ENCODE measurements at places on chromosomes 16 and 17.

DNA sequence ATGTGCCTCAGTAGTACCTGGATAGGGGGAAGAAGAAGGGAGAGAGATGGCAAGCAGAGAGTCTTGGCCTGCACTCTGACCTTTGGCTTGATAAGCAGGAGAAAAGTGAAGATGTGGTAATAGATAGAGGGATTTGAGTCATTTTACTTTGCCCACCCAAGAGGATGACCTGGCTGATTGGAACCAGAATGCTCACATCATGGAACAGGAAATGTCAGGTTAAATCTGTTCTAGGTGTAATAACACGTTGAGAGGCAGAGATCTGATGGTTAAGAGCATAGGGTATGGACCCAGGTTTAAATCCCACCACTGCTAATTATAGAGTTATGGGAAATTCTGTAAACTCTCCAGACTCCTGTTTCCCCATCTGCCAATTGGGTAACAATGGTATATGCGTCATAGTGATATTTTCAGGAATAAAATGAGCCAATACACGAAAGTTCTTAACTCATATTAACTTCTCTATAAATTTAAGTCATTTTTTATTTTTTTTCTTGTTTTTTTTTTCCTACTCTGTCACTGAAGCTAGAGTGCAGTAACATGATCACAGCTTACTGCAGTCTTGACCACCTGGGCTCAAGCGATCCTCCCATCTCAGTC is 8.1 kb upstream of the CCL18 start:
- DNase-seq: no peak

GRCh38 chr17:37134050-37134449 is 185.3 kb downstream of the AATF start:
- DNase-seq: no peak

GRCh38 chr17:9676820-9677310 is 31.5 kb downstream of the USP43 start:
- no peak for DNase-seq

DNA sequence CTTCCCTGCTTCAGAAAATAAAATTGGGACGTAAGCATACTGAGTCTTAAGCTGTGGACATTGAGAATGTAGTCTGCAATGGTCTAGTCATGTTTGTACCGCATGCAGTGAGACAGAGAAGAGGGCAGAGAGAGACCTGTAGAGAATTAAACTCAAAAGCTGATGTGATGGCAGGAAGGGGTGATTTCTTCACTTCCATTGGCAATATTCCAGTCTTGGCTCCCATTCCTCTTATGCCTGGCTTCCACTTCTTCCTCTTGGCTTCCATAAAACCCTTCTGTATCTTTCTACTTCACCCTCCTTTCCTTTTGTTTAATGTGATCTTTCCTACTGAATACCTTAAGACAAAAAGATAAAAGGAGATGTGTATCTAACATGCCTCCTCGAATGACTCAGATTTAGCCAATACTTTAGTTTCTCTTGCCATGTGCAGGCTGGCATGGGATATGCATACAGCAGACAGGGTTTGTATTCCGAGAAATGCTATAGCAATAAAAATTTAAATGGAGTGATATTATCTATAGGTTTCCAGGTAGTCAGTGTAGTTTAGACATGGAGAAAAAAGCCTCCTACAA is 423.1 kb upstream of the DYNLRB2 start:
- no peak for DNase-seq

DNA sequence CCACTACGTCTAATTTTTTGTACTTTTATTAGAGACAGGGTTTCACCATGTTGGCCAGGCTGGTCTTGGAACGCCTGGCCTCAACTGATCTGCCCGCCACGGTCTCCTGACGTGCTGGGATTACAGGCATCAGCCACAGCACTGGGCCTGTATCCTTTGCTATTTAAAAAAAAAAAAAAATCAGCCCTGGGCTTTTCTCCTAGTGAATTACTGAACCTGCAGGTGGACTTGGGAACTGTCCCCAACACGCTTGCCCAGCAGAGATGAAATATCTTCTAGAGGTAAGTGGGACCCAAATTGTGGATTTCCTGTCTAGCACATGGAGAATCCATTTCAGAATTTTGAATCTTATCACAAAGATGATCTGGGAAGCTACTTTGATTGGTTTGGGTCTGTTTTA is 14.8 kb downstream of the CNOT1 start:
- DNase-seq: no peak

DNA sequence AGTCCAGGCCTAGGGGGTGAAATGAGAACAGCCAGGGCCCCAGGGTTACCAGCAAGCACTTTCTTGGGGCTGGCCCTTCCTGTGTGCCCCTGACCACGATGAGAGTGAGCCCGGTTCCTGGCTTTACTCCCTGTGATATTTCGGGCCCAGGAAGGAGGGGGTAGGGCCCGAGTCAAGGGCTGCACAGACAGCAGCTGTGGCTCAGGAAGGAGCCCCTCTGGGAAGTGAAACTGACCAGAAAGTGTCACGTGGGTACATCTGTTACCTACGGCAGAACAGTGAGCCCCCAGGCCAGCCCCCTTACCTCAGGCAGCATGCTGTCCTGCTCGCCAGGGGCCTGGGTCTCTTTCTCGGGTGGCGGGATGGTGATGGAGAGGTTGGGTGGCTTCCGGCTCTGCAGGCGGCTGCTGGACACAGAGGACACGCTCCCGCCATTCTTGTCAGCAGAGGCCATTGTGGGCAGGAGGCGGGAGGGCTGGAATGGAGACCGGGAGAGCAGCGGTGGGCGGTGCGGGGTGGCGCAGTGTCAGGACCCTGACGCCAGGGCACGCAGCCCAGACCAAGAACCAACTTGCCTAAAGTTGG is 13.8 kb downstream of the AANAT start:
- no peak for DNase-seq

DNA sequence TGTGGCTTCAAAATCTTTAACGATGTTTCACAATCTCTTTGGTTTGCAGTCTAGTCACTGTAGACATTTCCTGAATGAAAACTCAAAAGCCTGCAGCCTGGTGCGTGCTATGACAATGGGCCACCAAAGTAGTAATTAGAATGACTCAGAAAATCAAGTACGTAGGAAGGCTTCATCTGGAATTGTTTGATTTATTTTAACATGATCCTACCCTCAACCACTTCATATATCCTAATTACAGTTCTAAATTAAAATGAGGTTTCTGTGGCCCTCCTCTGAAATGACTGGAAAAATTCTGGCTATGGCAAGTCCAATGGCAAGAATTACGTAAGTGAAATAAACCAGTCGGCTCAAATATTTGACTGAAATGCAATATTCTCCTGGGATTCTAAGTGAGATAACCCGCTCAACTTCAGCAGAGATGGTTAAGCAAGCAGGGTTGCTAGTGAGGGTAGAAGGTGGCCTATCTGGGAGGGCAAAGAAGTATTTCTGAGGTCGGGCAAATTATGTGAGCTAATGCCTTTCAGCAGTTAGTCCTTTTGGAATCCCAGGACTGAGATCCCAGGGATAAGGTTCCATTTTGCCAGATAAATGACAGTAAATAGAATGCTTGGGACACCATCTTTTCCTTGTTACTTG is 145.6 kb upstream of the MYOCD start:
- DNase-seq: no peak

GRCh38 chr17:323721-324571 is 28.7 kb downstream of the RPH3AL start:
- DNase-seq: no peak

GRCh38 chr17:50110591-50111349 is 15.6 kb downstream of the PDK2 start:
- no peak for DNase-seq

DNA sequence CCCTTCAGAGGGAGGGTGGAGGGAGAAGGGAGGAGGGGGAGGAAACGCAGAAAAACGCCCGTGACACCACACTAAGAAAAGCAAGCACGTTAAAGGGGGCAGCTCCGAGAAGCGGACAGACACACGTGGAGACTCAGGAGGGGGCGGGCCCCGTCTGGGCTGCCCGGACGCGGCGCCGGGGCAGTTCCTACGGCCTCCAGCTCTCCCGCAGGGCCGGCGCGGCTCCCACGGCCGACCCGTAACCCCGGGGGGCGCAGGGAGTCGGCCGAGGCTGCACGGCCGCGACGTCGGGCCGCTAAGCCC is 362 bp downstream of the KLHDC4 start:
- peak; percentile 26 for DNase-seq

- no peak for DNase-seq
These were observed 28.9 kb upstream of the HELZ start for GRCh38 chr17:67273900-67274299.

GRCh38 chr16:785563-786535 is 2.3 kb downstream of the RPUSD1 start:
- peak; percentile 76 for DNase-seq

DNA sequence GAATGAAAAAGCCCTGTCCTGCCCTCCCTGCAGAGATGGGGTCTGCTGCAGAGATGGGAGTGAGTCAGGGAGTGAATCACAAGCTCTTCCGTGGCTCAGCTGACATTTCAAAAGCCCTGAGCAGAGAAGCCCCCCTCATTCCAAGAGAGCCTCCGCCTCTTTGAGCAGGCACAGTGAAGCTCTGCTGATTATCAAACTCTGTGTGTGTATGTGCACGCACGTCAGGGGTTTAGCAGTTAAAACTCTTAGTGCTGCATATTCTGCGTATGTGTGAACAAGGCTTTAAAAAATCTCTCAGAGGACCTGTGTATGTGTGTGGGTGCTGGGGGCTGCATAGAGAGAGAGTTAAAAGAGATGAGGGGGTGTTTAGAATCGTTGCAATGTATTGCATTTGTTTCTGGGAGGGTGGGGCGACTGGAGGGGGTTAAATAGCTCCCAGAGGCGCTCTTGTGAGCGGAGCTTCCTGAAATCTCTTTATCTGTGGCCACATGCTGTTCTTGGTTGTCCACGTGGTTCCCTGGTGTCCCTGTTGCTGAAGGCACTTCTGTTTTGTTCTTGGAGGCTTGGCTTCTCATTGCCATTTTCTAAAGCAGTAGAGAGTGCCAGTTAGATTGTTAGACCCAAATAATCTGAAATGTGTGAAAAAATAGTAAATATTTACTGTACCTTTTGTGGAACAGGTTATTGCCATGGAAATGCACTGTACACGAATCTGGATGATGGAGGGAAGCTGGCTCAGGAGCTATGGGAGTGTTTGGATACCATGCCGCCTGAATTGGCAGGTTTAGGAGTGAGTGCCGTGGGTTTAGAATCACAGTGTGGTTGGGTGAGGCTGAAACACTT is 116.6 kb downstream of the PRKCB start:
- no peak for DNase-seq

GRCh38 chr16:85234310-85235204 is 122.3 kb upstream of the CIBAR2 start:
- no peak for DNase-seq

- no peak for DNase-seq
These were observed 47.7 kb downstream of the CMIP start for GRCh38 chr16:81492311-81492761.

- no peak for DNase-seq
These were observed 108.5 kb upstream of the CHMP6 start for GRCh38 chr17:80882926-80883685.

DNA sequence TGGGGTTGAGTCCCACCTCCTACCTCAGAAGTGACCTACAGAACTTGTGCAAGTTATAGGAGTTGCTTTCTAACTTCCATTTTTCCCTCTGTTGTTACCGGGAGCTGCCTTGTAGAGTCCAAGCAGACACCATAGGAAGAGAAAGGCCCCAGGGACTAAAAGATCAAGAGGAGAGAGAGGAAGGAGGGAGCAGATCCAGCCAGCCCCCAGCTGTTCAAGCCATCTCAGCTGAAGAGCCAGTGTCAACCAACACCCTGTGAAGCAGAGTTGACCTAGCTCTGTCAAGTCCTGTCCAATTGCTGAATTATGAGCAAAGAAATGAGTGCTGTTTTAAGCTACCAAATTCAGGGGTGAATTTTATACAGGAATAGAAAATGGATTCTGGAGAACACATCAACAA is 34.9 kb upstream of the CACNG4 start:
- DNase-seq: no peak

DNA sequence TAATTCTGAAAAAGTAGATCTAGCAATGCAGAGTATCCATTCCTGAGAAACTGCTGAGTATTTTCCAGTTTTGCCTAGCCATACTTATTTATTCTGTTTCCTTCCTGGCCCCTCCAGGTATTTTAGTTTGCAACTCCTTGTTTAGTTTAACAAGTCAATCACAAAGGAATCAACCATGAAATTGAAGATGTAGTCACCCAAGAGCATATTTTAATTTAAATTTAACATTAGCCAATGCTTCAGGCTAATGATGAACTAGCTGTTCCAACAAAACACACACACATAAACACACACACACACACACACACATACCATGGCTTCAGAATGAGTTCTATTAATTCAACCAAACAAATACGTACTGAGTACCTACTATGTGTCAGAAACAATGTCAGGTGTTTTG is 332.8 kb upstream of the ERCC4 start:
- no peak for DNase-seq

DNA sequence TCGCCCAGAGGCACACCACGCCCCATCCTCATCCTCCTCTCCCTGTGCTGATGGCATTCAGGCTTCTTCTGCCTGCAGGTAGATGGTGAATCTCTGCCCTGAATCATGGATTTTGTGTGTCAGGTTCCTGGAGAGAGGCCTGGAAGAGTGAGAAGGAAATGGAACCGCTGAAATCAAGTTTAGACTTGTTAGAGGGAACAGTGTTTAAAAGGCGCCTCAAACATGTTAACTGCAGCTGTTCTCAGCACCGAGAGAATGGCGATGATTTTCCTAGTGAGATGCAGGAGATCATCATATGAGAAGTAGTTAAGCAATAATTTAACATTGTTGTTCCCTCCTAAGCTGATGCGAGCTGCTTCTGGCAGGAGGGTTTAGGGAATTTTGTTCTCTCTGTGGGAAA is 744.4 kb upstream of the EEF2KMT start:
- DNase-seq: no peak

DNA sequence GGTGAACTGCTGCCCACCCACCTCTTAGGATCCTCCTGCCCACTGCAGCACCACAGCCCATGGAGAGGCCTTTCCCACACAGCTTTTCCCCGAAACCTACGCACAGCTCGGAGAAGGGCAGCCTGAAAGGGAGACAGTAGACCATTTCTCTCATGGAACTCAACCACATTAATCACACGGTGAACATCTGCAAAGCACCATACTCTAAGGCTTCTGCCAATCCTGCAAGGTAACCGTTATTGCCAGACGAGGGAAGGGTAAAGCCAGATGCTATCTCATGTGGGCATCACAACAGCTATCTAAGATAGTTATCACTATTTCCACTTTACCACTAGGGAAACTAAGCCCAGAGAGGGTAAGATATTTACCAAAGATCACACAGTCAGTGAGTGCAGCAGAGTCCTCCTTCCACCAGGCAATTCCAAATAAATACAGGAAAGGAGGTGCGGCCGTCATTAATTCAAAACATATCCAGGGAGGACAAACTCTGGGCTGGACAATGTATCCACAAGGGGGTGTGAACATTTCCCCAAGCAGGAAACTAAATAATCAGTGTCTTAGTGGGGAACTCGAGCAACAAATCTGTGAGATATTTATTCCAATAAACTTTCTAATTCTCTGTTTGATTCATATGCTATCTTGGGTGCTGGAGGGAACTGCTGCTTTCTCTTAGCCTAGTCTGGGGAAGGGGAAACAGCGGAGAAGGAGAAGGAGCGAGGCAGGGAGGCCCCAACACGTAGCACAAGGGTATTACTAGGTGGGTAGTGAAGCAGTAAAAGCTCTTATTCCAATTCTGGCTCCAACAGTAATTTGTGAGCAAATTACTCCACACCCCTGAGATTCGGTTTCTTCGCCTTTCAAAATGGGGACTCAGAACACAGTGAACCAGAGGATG is 723 bp downstream of the TMEM186 start:
- DNase-seq: no peak
